ENCODE measurements at places on chromosomes 2 and 18.

GRCh38 chr2:69209482-69209881 lies 177.5 kb downstream of the GFPT1 start:
- no peak for DNase-seq

DNA sequence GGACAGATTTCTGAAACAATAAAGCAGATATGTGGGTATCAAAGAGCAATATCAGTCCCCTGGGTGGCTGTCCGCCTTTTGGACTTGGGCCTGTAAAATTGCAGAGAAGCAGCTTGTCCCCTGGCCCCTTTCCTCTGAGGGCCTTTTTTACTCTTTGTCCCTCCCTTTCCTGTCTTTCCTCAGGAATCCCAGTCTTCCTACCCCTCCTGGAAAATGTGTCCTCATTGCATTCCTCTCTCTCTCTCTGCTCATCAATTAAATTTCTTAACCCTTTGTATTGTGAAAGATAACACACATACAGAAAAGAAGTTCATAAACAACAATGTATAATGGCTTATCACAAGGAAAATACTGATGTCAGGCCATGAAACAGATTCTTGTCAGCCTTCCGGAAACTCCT lies 3.0 kb upstream of the GRB14 start:
- no peak for DNase-seq

DNA sequence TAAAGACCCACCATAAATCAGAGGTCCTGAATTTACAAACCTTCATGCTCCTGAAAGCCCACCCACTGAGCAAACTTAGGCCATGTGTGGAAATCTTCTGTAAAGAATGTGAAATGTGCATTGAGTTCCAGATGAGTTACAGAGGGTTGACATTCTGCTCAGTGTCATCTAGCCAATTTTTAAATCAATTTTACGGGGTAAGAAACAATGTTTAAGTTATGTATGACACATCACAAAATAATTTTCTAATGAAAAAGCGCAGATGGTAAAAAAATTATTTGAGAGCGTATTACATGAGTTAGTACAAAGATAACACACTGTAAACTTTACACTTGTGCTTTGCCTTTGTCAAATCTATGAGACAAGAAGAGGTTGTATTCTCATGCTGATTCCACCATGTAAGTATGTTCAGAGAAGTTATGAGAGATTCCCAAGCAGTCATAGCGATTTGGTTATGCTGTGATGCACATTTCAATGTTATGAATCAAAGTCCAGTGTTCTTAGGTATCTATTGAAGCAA lies 446.3 kb downstream of the ADCYAP1 start:
- no peak for DNase-seq

DNA sequence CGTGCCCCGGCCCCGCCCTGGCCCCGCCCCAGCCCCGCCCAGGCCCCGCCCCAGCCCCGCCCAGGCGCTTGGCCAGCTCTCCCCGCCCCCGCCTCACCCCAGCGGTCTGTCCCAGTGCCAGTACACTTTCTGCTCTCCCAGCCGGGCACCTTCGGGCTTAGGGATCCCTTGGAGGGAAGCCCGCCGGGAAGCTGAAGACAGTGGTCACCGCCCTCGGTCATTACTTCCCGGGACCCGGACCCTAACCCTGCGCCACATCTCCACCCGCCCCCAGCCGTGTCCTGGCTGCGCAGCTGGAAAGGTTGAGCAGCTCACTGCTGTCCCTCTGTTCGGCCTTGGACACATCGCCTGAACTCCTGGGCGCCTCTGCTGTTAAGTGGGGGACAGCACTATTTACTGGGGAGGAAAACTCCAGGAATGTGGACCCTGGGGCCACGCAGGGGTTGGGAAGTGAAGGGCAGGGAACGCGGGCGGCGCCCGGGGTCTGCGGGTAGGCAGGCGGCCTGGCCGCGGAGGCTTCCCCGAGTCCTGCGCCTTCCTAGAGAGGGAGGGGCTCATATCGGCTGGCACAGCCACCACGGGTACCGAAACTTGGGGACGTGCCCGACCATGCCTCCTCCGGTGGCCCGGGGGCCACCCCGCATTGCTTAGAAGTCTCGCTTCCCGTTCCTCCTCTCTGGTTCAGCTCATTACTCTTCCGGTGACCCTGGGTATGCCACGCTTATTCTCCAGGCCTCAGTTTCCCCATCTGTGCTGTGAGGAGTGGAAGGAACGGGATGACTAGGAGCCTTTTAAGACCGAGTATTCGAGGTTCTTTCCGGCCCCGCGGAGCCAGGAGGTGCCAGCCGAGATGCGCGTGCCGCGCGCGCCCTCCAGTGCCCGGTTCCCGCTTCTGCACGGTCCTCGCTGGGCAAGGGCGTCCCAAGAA lies 121.0 kb downstream of the GYPC start:
- peak; percentile 54 for DNase-seq

DNA sequence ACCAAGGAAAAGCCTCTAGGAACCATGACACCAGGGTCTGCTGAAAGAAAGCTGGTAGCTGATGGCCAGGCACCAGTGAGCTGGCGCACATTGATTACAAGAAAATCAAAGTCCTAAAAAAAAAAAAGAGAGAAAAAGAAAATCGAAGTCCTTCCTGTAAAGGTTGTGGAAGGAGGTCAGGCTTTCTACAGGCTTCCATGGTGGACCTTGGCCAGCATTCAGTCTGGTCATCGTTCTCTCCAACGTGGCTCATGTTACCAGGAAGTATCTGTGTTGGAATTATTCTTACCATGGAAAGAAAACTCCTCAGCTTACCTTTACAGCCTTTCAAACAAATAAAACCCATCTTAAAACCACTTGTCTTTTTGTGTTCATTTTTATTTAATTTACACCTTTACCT lies 65.6 kb downstream of the CYB5A start:
- DNase-seq, result no peak

- DNase-seq, result no peak
Measured at GRCh38 chr2:69524799-69525198, 87.6 kb upstream of the NFU1 start.

- DNase-seq, result no peak
Measured at GRCh38 chr2:152386266-152386665, 51.3 kb downstream of the FMNL2 start.

GRCh38 chr2:144515696-144516410 lies 4.1 kb downstream of the ZEB2 start:
- peak; percentile 16 for DNase-seq

DNA sequence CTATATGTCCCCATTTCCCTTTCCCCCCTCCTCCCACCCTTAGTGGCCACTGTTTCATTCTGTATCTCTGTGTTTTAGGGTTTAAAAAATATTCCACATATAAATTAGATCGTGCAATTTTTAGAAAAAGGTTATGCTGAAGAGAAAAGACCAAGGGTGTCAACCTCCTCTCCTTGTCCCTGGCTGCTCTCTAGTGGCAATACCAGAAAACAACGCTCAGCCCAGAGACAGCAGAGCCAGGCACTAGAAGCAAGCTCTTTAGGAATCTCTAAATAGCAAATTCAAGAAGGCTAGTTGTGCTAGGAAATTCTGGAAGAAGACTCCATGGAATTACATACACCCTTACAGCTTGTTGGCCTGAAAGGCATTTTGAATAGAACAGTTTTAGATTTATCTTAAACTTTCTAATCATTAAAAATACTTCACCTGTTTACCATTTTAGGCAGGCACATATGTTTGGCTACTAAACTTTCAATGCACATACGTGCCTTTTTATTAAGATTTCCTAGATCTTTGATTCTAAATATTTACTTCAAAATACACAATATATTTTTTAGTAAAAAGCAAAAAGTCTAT lies 35.1 kb upstream of the RASGRP3 start:
- DNase-seq, result peak; percentile 55

DNA sequence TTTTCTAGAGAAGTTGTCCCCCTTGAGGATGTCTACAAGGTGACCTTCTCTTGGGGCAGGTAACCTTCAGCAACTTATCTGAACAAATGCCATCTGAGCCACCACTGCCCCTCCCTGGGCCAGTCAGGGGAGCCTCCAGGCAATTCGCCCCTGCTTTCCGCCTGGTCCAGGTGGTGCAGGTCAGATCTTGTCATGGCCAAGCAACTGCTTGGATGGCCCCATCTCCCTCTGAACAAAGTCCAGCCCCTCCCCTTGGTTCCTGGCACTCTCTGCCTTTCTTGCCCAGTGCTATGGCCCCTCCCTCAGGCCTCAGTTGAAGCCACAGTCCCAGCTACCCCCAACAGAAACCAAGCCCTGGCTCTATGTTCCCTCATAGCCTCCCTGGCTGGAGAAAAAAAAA lies 138.7 kb downstream of the ALPK2 start:
- DNase-seq, result no peak

DNA sequence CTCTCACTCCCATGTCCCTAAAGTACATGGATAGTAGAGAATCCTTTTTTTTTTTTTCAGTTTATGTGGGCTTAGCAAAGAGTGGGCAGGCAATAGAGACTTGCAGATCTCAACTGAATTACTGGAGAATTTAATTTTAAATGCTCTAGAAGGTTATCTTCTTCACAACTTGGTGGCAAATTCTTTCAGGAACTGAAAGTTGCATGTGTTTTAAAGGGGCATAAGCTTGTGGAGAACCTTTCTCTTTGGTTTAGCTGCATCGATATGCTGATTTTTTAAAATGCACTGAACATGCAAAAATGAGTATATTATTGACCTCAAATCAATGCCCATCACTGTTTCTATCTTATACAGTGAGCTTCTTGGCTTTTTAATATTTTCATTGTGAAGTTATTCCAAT lies 24.9 kb upstream of the GALNT3 start:
- no peak for DNase-seq

- DNase-seq, result no peak
Measured at GRCh38 chr2:199480966-199481365, 23.2 kb upstream of the SATB2 start.

GRCh38 chr2:238646803-238647202 lies 201.1 kb upstream of the TWIST2 start:
- DNase-seq, result no peak

GRCh38 chr2:6644261-6644660 lies 221.4 kb downstream of the CMPK2 start:
- no peak for DNase-seq

- DNase-seq, result no peak
Measured at GRCh38 chr18:13302457-13303225, 84.1 kb downstream of the LDLRAD4 start.

DNA sequence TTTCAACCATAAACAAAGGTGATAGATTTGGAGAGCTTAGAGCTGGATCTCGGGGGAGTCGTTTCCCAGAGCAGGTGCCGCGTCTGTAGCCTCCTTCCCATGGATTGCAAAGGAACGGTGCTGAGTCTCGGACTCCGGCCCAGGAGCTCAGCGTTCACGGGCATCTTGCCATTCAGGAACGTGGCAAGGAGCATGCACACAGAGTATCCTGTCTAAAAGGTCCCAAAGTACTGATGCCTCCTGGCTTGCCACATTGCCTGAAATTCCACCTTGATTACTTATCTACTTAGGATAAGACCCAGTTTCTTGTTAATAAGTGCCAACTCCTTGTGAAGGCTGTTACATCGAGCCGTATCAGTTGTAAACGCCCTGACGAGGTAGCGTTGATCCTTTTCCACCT lies 197.8 kb upstream of the MYT1L start:
- no peak for DNase-seq

DNA sequence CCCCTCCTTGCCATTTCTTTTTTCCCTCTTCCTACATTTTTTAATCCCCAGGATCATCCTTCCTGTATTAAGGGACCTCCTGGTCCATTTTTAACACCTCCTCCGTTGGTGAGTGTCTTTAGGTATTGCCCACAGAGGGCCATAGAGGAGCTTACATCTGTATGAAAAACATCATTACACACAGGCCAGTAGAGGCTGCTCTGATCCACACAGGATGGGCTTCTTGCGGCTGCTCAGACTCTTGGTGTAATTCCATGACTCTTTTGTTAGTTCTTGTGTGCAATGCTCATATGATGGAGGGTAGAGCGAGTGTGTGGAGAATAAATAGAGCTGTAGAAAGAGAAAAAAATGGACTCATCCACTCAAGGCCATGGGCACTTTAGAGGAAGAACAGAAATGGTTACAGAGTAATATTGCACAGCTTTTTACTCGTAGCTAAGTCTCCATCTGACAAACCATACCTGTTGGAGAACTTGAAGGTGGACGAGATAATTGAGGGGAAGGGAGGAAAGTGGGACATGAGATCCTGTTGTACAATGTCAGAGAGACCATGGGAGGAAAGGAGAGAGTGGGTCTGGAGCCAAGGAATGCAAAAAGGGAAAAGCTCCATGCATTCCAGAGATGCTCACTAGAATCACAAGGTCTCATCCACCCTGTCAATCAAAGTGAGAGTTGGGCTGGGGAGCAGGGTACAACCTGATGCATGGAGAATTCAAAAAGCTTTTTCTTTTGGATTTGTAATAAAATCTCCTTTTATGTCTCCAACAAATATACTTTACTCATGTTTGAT lies 129.7 kb upstream of the TNP1 start:
- peak; percentile 21 for DNase-seq

DNA sequence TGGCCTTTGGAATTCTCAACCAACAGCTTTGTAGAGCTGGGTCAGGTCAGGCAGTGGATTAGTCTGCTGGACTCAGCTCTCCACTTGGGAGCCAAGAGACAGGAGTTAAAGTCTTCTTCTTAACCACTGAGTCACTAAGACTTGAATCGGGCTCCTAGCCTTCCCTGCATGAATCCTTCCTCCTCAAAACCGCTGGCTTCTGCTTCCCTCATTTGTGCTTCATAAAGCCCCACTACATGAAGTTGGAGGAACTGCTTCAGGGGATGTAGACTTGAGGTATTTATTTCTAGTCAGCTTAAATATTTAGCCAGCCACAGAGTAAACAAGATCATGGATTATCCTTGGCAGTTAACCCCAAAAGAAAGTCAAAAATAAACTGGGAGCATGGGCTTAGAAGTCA lies 536.3 kb upstream of the TNP1 start:
- DNase-seq, result no peak

DNA sequence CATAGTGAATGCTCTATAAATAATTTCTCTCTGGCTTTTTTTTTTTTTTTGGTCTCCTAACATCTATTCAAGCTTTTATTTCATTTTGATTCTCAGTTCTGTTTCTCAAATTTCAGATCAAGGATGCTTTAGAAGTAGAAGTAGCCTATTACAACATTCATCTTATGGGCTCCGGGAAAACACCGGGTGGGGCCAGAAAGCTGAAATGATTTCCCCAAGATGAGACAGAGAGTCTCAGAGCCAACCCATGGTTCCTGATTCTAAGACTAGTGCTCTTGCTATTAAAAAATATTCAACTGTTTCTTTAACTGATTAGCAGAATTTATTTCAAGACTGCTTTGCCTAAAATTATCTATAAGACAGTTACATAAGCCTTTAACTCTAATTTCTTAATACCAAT lies 147.2 kb upstream of the CCDC68 start:
- DNase-seq, result no peak

DNA sequence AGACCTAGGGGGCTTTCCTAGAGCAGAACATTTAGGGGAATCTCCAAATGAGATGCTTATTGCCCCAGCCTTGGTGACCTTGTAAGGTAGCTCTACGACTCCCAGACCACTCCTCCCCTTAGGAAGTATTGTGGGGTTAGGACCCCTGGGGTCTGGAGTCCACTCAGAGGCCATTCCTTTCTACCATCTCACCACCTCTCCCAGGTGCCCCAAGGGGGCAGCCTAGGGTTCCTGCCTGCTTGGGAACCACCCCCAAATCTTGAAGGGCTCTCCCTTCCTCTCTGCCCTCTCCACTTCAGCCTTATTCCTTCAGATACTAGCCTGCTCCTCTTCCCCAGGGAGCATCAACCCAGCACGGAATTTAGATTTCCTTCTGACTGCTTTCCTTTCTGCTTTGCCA lies 17.5 kb upstream of the EXOC6B start:
- DNase-seq, result no peak
